NCI-H1694 treated with DMSO at 0.1 percent for 48 hours (cell line): ENCODE measurements at places on chromosomes 4 and X.

GRCh38 chr4:74304095-74304625 lies 4.1 kb upstream of the EPGN start:
- DNase-seq: no peak

GRCh38 chr4:82515705-82516104 lies 46.1 kb downstream of the TMEM150C start:
- no peak for DNase-seq

- DNase-seq: no peak
Observed at GRCh38 chr4:139781066-139781465, 115.4 kb downstream of the MGST2 start.

DNA sequence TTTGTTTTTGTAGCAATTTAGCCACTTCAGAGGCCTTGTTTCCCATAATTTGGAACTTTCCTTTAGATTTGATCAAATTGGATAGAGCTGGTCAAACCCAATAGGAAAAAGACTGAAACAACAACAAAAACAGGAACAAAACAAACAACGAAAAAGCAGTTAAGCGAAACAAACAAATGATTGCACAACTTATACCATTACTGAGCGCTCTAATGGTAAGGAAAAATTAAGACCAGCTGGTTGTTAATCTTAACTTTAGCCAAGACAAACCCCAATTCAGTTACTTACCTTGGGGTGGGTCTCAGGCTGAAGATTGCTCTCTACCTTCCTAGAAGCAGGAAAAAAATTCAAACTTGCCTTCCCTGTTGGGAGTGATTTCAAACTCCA lies 38.3 kb downstream of the SPCS3 start:
- no peak for DNase-seq

DNA sequence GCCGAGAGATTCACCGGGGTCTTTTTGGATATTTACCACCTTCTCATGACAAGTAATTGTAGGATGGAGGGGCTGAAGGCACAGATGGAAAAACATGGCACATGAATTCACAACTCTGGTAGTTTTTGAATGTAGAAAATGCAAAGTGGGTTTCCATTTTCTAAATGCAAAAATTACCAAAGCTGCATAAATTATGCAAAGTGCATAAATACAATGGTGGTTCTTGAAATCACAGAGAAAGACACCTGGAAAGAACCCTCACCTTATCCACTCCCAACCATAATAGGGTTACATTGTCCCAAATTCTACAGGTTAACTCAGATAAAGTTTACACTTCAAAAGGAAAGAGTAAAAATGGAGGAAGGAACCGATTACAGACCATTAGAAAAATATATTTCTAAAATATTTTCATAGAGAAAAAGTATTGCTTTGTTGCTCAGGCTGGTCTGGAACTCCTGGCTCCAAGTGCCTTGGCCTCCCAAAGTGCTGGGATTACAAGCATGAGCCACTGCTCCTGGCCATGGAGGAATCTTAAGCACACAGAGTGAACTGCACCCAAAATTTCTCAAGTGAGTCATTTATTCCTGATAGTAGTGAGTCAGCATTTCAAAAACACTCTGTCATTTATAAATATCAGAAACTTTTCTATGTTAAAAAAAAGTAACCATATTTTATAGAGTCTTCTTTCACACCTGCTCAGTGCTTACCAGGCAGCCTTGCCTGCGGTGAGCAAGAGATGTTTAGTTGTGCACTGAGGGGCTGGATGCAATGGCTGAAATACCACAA lies 101.4 kb downstream of the FIP1L1 start:
- DNase-seq: no peak

DNA sequence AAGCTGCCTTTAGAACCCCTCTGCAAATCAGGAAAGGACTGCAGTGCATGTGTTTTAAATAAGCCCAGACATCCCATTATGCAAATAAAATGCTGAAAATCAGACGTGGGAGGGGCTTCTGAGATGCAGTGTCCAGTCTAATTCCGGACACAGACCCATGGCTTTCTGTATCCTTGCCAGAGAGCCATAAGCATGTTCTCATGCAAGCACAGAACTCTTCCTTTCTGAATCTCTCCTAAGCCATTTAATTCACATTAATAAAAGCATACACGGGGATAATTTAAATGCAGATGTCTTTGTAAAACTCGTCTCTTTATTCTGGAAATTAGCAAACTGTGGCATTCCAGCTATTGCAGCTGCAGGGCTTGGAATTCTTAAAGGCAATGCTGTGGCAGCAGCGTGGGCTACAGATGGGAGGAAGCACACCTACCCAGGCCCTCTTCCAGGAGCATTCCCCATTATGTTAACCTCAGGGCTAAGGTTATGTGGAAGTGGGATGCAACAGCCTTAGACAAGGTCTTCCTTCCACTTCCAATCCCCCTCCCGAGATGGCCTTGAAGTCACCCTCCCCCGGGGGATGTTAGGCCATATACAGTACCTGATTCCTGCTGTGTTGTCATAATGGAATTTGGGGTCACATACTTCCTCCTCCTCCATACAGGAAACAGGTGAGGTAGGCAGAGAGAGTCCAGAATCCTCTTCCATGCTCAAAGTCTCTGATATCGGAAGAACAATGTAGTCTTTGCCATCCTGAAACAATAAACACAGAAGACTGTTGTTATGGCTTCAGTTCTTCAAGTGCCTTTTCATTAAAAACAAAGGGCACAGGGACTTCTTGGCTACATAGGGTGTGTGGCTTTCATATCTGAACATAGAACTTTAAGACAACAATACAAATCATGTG lies 38.1 kb downstream of the KDR start:
- DNase-seq: no peak

DNA sequence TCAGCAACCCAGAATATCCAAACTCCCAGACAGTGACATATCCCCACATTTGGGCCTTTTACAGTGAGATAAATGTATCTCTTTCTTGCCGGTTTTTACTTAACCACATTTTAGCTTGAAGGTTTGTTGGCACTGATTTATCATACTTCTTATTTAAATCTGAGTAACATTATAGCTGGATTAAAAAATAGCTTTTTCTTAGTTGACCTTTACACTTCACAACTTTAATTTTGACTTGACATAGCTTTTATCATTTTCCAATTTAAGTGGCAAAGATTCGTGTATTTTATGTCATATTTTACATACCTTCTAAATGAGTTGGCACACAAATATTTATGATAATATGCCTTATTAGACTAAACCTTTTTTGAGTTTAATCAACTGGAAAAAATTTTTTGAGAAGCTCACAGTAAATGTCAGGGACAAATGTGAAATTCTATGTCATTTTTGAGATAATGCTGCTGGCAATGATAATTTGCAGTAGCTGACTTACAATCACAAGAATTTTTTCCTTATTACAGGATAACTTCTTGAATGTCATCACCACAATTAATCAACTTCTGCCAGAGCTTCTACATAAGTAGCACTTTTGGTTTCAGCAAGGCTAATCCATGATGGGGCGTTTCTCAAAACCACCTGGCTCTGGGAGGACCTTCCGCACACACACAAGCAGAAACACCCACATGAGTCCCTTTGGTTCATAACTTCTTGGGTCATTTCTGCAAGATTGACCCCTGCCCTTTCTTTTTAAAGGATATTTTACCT lies 80.3 kb downstream of the SYTL5 start:
- no peak for DNase-seq

DNA sequence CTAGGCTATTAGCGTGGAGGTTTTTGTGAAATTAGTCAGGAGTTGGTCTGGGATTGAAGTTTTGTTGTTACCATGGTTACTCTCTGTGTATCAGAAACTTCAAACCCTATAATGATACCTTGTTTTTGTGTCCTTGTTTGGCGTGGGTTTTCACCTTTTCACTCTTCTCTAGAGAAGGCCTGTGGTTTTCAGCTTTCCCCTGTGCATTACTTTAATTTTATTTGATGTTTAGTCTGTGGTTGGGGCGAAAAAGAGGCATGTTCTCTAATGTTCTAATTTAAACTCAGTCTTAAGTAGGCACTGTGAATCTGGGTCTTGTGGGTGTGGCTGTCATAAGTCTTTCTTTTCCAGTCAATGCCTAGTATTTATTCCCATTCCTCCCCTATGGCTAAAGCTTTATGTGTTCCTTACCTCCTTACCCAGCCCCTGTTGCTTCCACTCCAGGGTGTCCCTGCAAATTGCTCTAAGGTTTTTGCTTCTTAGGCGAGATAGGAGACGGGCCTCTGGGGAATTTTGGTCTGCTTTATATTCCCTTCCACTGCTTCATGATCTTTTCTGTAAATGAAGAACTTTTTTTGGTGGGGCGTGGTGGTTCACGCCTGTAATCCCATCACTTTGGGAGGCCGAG lies 326.3 kb upstream of the ZCCHC13 start:
- no peak for DNase-seq

DNA sequence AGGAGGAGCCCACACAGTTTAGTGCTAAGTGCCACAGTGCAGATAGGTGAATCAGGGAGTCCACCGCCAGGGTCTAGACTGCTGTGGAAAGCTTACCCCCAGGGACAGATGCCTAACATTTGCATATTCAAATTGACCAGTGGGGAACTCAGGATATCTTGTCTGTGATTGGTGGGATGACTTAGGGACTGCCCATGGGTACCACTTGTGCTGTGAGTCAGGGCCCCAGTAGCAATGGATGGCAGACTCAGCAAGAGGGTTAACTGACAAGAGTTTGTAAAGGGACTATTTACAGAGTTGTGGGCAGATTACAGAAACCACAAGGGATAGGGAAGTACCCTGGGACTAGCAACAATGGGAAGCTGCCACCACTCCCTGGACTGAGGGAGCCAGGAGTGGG lies 282.1 kb downstream of the BCOR start:
- DNase-seq: no peak

GRCh38 chrX:133583825-133584224 lies 168.5 kb upstream of the GPC4 start:
- DNase-seq: no peak

DNA sequence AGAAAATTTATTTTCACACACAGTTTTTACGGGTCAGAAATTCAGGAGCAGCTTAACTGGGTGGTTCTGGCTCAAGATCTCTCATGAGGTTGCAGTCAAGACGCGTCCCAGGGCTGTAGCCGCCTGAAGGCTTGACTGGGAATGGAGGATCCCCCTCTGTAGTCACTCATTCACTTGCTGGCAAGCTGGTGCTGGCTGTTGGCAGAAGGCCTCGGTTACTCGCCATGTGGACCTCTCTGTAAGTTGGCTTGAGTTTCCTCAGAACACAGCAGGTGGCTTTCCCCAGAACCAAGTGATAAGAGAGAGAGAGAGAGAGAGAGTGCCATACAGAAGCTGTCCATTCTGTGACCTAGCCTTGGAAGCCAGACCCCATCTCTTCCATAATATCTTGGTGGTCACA lies 132.8 kb downstream of the DCLK2 start:
- no peak for DNase-seq

DNA sequence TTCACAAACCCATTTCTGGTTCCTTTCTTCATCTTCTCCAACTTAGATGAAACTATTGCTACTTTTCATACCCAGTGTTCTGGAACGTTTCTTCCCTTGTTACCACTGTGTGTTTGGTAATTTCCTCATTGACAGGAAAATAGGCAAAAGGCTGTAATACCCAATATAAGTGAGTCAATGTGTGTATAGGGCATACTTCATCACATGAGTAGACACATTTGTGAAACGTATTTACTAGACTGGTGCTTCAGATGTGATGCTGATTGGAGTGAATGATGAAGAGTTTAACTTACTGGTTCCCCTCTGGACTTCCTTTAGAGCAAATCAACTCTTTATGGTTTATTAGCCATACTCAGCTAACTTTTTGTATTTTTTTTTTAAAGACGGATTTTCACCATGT lies 195.1 kb upstream of the ATP6AP2 start:
- DNase-seq: no peak

DNA sequence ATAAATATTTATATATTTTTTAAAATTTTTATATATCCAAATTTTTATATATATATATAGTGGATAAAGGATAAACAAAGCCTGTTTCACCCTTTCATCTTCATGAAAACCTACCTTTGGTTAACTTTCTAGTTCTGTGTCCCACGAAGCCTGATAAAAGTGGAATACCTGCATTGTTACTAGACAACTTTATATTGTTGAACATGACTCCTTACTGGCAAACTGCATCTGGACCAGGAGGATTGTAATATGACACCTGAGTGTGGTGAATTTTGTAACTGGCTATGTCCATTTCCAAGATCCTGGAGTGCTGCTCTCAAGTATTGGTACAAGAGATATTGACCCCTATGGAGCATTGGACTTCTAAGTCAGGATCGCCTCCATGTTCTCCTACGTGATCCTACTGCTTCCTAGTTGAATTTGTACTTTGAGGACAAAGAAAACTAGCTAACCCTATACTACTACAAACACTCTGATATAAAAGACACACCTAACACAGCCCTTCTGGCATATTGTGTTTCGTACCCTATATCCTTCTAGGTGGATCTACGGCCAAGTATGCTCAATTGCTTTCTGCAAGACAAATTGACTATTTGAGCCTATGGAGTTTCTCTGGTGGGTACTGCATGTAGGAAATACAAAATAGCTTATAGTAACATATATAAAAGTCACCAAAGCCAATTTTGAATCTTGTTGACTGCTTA lies 61.3 kb upstream of the PRRG1 start:
- no peak for DNase-seq

DNA sequence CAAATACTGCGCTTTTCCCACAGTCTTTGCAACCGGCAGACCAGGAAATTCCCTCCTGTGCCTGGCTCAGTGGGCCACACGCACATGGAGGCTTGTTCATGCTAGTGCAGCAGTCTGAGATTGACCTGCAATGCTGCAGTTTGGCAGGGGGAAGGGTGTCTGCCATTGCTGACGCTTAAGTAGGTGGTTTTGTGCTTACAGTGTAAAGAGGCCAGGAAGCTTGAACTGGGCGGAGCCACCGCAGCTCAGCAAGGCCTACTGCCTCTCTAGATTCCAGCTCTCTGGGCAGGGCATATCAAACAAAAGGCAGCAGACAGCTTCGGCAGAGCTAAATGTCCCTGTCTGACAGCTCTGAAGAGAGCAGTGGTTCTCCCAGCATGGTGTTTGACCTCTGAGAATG lies 390.5 kb upstream of the TECRL start:
- no peak for DNase-seq

GRCh38 chrX:154443479-154443910 lies 446 bp upstream of the FAM50A start:
- DNase-seq: no peak

DNA sequence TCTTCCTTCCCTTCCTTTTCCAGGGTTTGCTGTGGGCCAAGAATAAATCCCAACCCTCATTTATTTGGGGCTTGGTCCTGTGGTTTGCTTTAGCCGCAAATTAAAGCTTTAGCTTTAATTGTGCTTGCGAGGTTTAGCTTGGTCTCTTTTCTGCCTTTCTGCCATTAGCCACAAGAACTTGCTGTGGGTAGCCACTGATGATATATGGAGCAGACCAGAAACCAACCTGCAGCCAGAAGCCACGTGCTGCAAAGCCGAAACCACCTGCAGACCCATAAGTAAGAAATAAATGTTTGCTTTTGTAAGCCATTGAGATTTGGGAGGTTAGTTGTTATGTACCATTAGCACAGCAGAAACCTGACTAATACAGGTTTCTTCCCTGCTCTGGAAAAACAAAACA lies 89.8 kb upstream of the S100G start:
- DNase-seq: no peak

DNA sequence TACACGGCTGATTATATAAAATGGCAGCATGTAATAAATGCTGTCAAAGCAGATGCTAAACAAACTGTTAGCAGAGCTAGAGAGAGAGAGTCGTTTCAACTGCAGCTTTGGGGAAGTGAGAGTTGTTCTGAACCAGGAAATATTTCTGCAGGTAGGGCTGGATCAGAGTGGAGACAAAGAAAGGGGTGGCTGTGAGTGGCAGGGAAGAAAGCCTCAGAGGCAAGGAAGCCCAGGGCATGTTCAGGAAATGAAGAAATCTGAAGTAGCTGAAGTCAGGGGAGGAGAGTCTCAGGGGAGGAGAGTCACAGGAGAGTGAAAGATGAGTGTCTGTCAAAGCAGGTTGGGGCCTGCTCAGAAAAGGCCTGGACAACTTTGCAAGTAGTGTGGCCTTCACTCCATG lies 48.4 kb upstream of the RPS6KA3 start:
- DNase-seq: no peak
